Activated naive CD8-positive, alpha-beta T cell treated with anti-CD3 and anti-CD28 coated beads, Interleukin-2, amount 10 ng/mL, durations not matched to agents 7 days and 5 days (primary cell): ENCODE measurements at places on chromosomes 2 and 18. TPM values are rescaled to one million over a fixed set of nuclear protein-coding genes. Genes with fewer than 3 reads are reported as not detected.

- no peak for DNase-seq
- peaks cover 29% of the 10 kb centered on the region for H3K4me1 ChIP-seq
- no peaks in the 10 kb centered on the region for H3K27me3 ChIP-seq
- peaks cover 29% of the 10 kb centered on the region for H3K36me3 ChIP-seq
- H3K27ac ChIP-seq = no peak overlapping the region
Measured at GRCh38 chr2:239316562-239317465, 84.0 kb downstream of the HDAC4 start.

- DNase-seq = no peak
- H3K27ac ChIP-seq = no peak overlapping the region
- no peaks in the 10 kb centered on the region for H3K27me3 ChIP-seq
- no peak overlapping the region for H3K4me3 ChIP-seq
Measured at GRCh38 chr2:192277494-192278109, 82.9 kb upstream of the TMEFF2 start.

- no peaks in the 10 kb centered on the region for H3K4me1 ChIP-seq
- H3K27ac ChIP-seq = no peak overlapping the region
- DNase-seq = no peak
- H3K36me3 ChIP-seq = no peaks in the 10 kb centered on the region
- no peak overlapping the region for H3K4me3 ChIP-seq
Measured at GRCh38 chr2:99974682-99975375, 167.6 kb downstream of the AFF3 start.

DNA sequence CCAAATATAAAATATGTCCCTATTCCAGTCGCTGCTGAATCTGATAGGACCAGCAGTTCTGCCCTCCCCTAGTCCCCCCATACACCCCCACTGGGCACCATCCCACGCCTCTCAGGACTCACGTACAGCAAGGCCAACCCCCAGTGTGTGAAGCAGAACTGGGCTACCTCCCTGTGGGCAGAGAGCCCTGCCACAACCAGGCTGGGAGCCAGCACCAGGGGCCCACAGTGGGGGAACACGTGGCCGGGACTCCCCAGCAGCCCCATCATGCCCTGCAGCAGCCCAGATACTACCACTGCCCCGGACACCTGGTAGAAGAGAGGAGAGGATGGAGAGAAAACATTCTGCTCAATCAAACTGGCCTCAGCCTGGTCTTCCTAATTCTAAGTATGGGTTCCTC lies 1.3 kb downstream of the SLC23A3 start:
- no peak overlapping the region for H3K27ac ChIP-seq
- DNase-seq = no peak
- H3K36me3 ChIP-seq = peaks cover 8% of the 10 kb centered on the region
- no peak overlapping the region for H3K4me3 ChIP-seq

LCLAT1 gene
- total RNA-seq = 21.2 TPM

DNA sequence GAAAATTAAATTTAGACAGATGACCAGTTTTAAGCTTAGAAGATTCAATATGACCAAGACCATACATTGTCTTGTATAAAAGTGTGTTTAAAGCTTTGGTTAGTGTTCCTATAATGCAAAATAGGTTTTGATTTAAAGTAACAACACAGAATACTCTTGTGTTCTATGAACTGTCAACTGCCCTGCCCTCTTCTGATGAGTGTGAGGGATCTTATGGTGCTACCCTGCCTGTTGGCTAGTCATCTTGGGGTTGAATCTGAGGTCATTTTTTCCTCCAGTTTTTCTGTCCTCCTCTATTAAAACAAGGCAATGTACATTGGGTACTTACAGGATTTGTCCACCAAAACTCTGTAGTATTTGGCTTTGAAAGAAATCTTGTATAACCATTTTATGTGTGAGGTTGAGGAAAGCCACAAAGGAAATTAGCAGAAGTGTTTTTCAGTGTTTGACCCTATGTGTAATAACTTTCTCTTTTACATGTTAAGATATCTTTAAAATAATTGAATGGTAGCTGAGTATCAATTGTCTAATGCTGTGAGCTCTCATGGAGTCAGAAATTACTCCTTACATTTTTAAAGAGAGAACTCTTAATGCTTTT lies 129.1 kb downstream of the SPTBN1 start:
- peak overlapping the region; percentile 76 for H3K4me3 ChIP-seq
- DNase-seq = no peak
- H3K4me1 ChIP-seq = peaks cover 72% of the 10 kb centered on the region
- H3K36me3 ChIP-seq = peaks cover 4% of the 10 kb centered on the region
- peak overlapping the region; percentile 81 for H3K27ac ChIP-seq
- H3K27me3 ChIP-seq = no peaks in the 10 kb centered on the region

DNA sequence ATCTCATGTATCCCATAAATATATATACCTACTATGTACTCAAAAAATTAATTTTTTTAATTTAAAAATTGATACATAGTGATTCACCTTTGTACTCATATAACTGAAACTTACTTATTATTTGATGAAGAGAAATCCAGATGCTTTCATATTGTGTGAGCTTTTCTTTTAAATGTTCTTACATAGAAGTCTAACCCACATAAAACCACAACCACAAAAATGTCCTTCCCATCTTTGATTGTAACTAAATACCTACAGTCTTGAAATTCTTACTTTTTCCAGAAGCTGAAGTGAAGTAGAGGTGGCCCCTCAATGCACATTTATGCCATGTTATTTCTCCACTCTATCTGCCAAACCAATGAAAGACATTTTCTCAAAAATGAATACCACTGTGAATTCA lies 117.9 kb upstream of the COL5A2 start:
- H3K27me3 ChIP-seq = no peaks in the 10 kb centered on the region
- peaks cover 26% of the 10 kb centered on the region for H3K36me3 ChIP-seq
- peaks cover 52% of the 10 kb centered on the region for H3K4me1 ChIP-seq
- DNase-seq = no peak
